ENCODE measurements at places on chromosomes 1 and 21.

DNA sequence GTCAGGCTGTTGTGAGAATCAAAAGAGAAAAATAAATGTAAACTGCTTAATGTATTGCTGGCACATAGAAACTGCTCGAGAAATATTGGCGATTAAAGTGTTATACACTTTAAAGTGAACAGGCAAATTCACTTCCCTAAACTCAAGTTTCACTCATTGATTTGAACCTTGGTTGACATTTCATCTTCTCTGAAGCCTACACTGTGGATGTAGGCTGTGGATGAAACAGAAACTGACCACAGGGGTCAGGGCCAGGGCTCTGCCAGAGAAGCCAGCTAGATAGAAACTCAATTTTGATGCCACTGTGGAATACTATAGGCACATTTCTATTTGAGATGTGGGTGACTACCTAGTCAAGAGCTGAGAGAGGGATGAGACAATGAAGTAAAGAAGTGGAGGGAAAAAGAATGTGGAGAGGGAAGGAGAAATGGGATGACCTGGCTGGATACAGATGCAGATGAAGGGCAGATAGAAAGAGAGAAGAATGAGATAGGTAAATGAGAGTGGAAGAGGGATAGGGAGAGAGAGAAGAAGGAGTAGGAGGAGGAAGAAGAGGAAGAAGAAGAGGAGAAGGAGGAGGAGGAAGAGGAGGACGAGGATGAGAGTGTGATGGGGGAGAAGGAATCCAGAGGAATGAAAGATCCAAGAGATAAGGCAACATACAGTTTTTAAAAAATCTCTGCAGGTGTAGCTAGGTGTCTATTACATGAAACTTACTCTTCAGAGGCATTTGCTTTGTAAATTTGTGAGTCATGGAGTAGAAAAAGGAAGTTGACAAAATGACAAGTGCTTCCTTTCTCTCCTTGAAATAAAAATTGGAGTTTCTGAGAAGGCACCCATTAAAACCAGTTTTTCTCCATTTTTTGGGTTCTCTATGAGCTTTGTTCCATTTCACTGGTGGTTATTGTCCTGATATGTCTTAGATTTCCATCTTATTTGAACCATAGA, 17.4 kb upstream of the CD1D start:
- DNase-seq: no peak

DNA sequence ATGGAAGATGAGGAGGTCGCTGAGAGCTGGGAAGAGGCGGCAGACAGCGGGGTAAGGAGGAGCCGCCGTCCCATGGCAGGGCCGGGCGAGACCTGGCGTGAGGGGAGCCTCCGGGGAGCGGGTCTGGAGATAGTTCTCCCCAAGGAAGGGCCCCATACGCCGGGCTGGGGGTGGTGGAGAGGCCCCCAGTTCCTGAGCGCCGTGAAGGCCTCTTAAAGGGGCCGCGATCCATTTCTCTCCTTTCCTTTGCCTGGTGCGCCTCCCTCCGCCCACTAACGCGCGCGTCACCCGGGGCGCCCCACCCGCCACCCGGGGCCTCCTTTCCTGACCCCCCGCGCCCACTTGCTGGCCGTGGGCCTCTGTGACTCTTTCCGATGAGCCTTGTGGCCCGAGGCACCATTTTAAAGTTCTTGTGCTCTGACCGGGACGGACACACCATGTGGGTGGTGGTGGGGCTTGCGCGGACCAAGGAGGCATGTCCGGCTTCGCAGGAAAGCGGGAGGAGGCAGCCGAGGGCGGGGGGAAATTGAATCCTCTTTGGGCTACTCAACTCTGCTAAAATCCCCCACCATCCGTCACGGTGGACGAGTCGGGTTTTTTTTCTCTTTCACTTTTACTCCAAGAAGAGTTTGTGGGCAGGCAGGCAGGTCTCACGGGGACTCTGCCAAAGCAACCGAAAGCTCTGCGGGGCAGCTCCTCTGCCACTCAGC, 371 bp downstream of the SZRD1 start:
- DNase-seq: peak; percentile 88

- no peak for DNase-seq
Observed at GRCh38 chr1:72892461-72892860, 610.1 kb upstream of the NEGR1 start.

DNA sequence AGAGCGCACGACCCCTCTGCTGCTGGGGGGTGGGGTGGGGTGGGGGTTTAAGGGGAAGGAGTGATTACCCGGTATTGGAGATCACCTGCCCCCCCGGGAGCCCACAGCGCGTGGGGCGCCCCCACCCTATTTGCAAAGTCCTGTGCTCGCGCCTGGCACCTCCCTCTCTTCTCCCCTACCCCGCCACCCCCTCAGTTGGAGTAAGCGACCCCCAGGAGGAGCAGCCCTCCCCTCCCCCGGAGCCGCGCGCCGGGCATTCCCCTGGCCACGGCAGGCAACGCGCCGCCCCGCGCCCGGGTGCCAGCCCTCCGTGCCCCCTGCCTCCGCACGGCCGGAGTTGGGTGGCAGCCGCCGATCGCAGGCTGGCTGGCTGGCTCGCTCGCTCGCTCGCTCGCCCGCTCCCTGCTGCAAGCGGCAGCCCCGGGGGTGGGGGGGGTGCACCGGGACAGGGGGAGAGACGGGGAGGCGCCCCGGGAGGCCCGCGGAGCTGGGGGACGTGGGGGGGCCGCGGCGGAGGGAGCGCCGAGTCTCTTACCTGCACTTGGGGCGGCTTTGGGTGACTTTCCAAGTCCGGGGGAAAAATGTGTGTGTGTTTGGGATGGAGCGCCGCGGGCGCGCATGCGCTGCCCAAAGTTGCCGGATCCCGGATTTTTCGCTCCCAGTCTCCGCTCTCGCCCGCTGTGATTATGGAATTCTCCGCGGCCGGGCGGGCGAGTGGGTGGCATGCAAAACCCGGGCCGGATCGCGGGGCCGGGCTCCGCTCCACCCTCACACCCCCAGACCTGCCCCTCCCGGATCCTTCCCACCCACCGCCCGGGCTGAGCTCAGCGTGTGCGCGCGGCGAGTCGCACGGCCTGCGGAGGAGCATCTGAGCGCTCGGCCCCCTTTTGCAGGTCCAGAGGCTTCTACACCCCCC, at the start of gene CASZ1:
CASZ1 (minus strand) TSS at position 618 of the 916 bp plus-strand sequence. CDS start 102,757 bp downstream, outside the sequence.
- DNase-seq: no peak

GRCh38 chr1:172068334-172068733, 227.0 kb downstream of the DNM3 start:
- DNase-seq: no peak

- no peak for DNase-seq
Observed at GRCh38 chr1:61654067-61654466, 70.9 kb downstream of the TM2D1 start.

DNA sequence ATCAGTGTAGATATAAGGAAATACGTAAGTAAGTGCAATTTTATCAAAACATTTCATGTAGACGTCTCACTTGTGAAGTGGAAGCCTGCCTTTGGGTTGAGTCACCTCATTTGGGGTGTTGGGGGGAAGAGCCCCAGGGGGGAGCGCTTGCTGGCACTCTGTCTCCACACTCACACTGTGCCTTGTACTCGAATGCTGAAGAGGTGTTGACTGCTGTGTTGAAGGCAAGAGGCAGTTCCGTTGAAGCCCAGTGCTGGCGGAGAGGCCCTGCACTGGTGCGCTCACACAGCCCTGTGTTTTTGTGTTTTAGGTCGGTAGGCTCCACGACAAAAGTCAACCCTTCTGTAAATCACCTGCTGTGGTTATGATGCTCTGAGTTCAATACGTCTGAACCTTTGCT, 131.9 kb upstream of the COL6A1 start:
- DNase-seq: no peak

DNA sequence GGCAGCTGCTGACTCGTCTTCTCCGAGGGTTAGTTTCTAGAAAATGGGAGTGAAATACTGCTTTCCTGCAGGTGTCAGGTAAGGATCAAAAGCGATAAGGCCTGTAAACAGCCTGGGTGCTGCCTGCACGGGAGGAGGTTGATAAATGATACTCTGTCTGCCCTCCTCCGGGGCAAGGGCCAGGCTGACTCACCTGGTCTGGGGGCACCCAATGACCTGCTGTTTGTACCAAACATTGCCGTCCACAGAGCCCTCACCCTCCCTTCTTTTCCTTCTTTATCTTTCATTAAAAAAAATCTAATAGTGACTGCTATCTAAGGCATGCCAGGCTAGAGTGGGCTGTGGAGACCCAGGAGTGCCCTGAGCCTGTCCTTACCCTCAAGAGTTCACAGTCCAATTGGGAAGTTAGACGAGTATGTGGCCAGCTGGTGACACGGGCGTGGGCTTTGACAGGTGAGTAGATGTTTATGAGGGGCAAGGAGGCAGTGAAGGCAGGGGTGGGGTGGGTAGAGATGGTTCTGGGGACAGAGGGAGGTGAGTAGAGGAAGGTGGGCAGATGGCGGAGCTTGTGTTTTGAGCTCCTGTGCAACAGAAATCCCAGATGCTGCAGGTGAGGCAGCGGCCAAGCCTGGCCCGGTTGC, 16.2 kb downstream of the EDN2 start:
- no peak for DNase-seq

DNA sequence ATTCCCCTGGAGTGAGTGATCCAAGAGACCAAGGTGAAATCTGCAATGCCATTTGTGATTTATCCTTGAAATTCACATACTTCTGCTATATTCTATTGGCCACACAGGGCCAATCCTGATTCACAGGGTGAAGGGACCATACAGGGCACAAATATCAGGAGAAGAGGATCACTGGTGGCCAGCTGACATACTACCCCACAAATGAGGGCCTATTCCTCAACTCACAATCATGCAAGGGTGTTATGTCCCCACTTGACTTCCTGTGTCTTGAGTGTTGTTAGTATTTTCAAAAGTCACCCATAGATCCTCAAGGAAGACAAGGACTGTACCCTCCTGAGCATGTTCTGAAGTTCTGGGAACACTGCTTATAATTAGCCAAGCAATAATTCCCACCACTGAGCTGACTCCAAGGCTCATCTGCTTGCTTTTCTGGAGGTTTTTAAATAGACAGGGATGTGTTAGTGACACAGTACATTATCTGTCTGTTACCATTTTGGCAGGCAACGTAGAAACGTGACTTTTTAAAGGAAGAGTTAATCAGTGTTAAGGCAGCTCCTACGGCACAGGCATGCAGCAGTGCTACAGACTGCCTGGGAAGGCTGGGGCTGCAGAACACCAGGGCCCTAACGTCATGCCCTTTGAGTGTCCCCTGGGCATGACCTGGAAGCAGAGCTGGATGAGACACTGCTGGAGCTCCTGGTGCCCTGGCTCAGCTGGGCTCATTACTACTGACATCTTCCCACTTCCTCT, 137.4 kb downstream of the FAM78B start:
- no peak for DNase-seq

GRCh38 chr1:30146448-30146847, 576.9 kb downstream of the MATN1 start:
- DNase-seq: no peak

DNA sequence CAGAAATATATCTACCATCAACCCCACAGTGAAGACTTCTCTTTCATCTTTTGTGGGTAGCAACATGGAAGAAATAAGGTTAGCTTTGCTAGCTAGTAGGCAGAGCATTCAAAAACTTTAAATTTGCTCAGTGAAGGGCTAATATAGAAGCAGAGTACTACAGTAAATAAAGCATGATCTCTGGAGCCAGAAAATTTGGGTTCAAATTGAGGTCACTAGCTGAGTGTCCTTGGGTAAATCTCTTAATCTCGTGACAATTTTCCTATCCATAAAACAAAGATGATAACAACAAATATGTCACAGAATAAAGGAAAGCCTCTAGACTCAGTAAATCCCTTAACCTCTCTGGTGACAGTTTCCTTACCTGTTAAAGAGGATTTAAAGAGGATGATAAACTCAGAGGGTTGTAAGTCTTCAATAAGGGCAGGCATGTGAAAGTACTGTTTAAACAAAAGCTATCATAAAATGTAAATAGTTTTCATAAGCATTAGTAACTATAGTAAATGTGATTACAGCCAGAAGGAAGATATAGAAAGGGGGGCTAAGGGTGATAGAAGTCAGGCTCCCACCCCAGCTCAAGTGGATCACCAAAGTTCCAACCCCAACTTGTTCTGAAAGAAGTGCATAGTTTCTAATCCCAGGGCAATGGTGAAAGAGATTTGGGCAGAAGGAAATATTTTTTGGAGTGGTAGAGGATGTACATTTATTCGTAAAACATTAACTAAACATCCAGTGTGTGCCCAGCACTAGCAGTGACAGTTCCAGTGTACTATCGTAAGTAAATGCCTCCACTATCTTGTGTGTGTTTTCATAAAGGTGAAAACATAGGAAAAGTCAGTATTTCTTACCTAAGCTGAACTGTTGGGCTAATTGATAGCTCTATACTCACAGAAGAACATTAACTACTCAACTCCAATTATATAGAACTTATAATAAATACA, 24.8 kb downstream of the TM2D1 start:
- DNase-seq: no peak
